ENCODE measurements at places on chromosomes 6 and 20.

- DNase-seq, result no peak
Observed at GRCh38 chr6:47633141-47633540, 65.2 kb upstream of the ADGRF4 start.

DNA sequence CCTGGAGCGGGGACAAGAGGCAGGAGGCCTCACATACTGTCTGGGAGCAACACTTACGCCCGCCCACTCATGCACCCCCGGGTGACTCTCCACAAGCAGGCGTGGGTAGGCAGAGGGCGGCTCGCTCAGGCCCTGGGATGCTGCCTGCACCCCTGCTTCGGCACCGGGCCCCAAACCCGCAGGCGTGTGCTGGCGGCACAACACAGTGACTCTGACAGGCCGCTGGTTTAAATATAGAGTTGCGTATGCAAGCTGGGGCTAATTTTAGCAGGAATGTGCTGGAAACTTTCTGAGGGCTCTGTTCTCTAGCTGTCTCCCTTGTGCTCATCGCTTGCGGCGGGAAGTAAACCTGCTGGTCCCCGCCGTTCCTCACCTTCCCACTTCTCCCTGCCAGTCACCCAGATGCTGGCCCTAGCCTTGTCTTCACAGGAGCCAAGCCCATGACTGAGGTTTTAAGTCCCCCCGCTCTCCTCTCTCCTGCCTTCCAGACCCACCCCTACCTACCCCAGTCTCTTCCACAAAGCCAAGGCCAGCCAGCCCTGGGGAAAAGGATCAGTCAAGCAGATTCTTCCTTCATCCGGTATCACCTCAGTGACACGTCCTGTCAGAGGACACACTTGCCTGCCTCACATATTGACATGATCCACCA lies 94.5 kb upstream of the FOXP4 start:
- DNase-seq, result no peak

DNA sequence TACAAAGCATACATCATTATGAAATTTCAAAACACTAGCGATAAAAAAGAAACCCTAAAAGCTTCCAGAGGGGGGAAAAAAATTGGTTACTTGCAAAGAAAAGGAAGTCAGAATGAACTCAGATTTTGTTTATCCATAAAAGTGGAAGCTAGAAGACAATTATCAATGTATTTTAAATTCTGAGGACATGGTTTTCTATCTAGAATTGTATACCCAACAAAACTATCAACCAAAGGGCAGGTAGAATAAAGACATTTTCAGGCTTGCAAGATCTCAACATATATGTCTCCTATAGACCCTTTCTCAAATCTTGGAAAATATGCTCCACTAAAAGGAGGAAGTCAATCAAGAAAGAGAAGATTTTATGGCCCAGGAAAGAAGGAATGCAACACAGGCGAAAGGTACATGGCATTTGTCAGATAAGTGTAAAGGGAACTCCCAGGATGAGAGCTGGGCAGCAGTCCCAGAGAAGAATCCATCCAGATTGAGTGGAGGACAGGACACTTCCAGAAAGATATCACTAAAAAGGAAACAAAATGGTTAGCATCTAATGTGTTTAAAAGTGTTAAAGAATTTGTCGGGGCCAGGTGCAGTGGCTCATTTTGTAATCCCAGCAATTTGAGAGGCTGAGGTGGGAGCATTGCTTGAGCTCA lies 45.4 kb upstream of the ZFAND3 start:
- no peak for DNase-seq

DNA sequence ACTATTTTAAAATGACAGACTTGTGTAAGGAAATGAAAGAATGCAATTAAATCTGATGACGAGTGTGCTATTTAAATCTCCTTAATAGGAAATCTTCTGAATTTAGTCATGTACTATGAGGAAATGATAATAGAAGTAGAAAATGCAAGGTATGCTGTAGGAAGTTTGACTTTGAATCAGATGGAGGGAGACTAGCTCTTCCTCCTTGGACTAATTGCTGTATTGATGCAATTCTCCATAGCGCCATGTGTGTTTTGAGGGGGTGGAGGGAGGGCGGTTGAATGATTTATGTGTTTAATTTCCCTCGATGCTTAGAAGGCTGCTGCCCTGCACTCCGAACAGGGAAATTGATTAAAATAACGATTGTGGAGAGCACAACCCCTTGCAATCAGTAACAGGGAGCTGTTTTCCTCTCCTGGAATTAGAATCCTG lies 214.4 kb upstream of the PRND start:
- no peak for DNase-seq

DNA sequence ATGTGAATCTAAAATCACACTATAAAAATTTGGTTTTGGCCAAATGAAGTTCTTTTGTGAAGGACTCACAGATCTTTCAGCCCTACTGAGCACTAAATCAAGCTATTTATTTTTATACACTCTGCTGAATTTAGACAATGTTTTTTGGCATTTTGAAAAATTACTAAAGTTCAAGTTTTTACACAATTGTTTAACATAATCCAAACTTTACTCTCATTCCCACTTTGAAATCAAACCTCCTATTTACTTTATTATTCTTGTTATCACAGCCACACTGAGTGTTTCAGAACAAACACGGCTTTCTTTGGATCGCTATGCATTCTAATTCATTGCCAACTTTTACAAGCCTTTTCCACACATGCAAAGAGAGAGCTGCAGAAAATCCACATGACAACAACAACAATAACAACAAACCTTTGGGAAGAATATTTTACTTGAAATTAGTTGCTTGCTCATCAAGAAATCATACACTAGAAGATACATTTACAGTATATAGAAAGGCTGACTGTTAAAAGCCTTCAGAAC lies 49.1 kb upstream of the TMEM30A start:
- DNase-seq, result no peak
